Stimulated activated CD8-positive, alpha-beta memory T cell treated with anti-CD3 and anti-CD28 coated beads, Interleukin-7, amount 100 ng/mL, for 1 hour (primary cell): ENCODE measurements at places on chromosomes 6 and 20.

DNA sequence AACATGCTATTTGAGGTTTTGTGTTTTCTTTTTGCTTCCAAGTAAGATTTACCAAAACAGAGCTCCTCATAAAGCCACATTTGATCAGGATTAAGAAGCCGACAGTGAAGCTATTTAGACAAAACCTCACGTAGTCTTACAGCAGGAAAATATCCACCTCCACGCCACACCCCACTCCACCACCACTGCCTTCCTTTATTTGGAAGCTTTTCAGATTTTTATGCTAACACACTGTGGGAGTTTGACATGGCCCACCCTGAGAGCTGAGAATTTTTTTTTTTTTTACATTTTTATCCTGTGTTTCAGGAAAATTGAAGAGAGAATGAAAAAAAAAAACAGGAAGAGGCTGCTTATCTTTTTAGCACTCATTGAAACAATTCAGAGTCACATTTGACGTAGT, 104.8 kb upstream of the MC3R start:
- DNase-seq, result no peak

- no peak for DNase-seq
Measured at GRCh38 chr6:109516929-109517328, 33.9 kb upstream of the ZBTB24 start.

GRCh38 chr6:31321820-31322219, 35.2 kb downstream of the HLA-B start:
- no peak for DNase-seq

DNA sequence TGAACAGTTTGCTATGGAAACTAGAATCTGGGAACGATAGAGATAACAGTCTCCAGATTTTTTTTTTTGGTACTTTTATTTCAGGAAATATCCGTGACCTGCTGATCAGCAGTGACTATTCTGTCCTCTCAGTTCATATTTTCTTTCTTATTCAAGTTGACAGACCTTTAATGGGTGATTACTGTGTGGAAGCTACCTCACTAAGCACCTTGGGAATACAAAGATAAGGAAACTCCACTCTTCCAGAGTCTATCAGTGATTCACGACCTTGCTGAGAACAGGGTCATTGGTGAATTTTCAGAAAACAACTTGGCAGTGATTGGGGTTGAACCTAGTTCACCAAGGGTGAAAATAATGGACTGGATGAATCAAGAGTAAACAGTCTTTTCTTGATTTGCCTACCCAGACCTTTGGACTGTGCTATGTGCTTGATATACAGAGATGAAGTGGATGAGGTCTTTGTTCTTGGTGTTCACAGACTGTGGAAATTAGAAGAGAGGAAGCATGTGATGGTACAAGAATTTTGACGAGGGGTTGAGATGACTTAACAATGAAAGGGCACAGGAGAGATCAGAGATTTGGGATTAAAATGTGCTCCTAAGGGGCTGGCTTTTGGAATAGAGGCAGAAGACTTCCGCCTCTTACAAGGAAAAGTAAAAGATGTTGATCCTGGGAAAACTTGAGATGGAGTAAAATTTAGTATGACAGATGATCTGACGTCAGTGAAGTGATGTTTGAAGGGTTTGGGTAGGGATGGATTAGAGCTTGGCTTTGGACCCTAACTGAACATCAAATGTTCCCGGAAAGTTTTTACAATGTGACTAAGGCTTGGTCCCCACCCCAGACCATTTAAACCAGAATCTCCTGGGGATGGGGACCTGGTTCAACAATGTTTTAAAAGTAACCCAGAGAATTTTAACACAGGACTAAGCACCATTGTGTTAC, 1.2 kb downstream of the KAT14 start:
- no peak for DNase-seq

DNA sequence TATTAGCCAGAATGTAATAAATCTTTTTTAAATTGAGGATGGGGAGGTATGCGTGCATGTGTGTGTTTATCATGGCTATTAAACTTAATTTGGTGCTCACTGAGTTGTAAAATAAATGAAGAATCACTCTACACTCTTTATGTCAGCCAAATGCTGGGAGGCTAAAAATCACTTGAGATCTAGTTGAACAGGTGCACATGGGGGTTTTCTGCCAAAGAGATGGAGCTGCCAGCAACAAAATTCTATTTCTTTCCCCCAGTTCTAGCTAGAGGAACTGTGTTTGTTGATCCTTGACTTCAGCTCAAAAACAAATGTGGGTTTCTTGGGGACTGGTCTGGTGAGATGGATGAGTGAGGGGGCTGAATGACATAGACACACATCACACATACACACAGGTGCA, 183.3 kb upstream of the BTBD3 start:
- no peak for DNase-seq

DNA sequence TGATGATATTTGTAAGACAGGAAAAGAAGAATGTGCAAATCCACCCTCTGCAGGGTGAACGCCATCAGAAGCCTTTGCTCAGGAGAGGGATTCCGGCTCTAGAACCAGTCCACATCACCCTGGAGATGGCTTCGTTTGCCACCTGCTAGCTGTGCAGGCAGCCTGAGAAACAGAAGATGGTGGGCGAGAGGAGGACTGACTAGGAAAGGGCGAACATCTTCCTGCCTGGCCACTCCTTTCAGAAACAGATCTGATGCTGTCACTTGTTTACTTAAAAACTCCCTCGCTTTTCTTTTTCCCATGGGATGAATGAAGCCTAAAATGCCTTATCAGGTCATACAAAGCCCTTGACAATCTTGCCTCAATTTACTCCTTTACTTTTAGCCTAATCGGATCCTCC, 1.2 kb downstream of the PTPRA start:
- no peak for DNase-seq

DNA sequence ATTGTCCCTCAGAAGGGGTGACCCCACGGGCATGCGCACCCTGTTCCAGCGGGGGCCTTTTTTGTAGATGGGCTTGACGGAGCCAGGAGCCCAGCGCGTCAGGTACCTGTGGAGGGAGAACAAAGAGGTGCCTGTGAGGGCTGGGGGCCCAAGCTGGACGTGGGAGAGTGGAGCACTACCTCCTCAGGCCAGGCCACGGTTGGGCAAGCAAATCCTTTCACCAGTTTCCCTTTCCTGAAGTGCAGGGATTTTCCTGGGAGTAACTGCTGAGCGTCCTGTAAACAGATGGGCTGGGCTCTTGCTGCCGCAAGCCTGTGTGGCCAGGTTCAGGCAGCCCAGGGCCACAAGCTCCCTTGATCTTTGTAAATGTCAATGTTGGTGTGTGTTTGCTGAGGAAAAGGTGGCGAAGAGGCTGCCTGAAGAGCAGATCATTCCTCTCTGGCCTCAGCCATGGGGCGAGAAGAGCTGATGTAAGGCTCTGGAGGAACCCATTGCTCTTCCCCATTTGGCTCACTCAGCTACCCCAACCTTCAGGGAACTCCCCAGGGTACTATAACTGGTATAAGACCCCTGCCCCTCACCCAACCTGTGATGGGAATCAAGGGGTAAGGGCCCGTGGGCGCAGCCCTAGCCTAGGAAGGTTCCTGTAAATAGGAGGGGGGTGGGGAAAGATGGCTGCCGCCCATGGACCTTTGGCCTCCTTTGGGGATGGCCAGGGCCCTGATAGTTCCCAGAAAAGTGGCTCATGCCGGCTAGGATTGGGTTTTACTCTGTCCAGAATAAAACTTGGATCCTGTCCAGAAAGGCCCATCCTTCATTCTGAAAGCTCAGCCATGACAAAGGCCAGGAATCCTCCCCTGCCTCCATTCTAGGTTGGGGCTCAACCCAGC, 15.5 kb downstream of the MRPS18A start:
- no peak for DNase-seq

DNA sequence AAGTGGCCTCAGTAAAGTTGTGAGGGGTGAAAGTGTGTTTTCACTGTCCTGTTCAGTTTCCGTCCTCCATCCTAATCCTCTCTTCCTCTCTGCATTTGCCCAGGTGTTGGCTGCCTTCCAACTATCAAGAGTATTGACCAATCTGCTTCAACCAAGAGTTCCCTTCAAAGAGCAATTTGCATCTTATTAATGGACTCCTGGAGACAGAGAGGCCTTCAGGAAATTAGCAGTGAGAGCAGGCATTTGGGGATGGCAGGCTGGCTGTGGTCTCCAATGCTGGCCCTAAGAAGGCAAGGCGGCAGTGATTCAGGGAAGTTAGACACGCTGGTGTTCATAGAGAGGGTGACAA, 77.2 kb downstream of the GPR6 start:
- no peak for DNase-seq

DNA sequence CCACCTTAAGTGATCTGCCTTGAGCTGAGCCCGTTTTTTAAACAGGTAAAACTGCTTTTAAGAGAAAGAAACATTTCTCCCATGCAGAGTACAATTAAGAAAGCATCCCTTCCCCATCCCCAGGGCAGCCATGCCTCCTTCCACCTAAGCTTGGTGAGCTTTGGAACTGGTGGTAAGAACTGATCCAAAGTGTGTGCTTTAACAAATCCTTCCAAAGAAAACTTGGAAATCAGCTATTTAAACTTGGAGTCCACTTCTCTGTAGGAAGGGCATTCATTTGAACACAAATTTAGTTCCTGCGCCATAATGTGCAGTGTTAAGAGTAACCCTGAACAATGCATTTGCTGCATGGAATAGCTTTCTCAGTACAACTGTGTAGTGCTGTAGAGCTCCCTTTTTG, 17.0 kb downstream of the GMDS start:
- DNase-seq, result no peak

GRCh38 chr6:166739976-166740318, 112.9 kb upstream of the RPS6KA2 start:
- DNase-seq, result no peak

GRCh38 chr20:53981752-53982437, 88.5 kb downstream of the BCAS1 start:
- no peak for DNase-seq

DNA sequence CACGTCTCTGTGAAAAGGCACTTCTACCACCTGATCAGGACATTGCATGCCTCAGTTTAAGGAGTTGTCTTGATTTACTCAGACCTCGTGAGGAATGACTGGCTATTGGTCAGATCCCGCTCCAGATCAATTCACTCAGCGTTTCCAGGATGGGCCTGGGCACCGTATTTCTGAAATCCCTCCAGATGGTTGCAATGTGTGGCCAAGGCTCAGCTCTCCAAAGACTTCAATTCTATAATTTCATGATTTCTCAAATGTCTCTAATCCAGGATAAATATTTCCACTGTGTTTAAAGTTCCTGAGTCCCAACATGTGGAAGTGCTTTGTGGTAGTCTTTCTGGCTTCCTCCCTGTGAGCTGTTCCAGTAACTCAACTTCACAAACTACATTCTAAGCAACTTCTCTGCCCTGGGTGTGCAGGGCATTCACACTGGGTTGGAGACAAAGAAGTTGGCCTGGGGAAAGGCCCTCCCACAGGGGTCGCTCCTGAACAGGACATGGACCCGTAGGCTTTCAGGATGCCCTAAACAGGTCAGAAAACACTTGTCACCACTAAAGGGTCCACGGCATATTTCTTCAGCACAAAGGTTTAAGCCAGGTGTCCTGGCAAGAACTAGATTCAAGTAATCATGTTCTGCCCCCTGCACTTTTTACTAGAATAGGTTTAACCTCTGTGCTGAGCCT, 212.1 kb downstream of the WDR27 start:
- DNase-seq, result no peak
